ENCODE measurements at places on chromosomes 1 and 21. TPM values are rescaled to one million over a fixed set of nuclear protein-coding genes. Genes with fewer than 3 reads are reported as not detected.

DNA sequence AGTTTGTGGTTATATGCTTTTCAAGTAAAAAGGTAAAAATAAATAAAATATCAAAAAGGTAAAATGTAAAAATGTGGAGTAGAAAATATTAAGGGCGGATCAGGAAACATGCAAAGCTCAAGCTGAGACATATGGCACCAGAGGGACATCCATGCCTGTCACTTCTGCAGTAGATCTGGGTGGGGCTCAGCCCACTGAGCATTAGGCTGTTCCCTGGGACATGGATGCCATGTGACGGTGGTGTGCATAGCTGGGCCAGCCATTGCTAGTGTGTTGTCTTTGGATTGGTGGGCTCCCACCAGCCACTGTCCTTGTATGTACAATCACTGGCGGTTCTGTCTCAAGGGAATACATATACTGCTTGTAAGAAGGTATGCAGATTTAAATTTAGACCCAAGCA is 3.0 kb downstream of the TTC13 start:
- no peak for DNase-seq

GRCh38 chr1:27664291-27664690 is 7.7 kb downstream of the IFI6 start:
- DNase-seq, result no peak

DNA sequence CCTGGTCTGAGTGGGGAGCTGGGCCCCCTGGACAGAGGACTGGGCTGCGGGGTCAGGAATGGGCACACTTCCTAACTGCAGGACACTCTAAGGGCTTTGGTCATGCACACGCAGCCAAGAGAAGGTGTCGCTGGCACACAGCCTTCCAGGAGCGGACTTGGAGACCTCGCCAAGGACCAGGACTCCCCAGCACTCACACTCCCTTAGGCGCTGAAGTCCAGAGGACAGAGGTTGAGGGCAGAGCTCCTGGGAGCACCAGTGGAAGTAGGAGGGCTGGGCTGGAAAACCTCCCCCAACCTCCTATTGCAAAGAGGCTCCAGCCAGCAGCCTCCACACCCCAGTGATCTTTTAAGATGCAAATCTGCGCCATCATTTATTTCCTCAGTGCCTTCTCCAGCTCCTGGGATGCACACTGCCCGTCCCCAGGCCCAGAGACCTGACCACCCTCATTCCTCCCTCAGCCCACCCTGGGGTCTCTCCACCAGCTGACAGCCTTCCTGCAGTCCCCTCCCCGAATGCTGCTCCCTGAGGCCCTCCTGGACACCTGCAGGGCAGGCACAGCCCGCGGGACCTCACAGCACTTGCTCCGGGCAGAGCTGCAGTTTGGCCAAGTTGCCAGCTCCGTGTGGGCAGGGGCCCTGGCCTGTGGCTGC is 3.0 kb downstream of the TSPEAR start:
- peak; percentile 55 for DNase-seq

- no peak for DNase-seq
Measured at GRCh38 chr1:33097137-33097611, 16.2 kb downstream of the AZIN2 start.

DNA sequence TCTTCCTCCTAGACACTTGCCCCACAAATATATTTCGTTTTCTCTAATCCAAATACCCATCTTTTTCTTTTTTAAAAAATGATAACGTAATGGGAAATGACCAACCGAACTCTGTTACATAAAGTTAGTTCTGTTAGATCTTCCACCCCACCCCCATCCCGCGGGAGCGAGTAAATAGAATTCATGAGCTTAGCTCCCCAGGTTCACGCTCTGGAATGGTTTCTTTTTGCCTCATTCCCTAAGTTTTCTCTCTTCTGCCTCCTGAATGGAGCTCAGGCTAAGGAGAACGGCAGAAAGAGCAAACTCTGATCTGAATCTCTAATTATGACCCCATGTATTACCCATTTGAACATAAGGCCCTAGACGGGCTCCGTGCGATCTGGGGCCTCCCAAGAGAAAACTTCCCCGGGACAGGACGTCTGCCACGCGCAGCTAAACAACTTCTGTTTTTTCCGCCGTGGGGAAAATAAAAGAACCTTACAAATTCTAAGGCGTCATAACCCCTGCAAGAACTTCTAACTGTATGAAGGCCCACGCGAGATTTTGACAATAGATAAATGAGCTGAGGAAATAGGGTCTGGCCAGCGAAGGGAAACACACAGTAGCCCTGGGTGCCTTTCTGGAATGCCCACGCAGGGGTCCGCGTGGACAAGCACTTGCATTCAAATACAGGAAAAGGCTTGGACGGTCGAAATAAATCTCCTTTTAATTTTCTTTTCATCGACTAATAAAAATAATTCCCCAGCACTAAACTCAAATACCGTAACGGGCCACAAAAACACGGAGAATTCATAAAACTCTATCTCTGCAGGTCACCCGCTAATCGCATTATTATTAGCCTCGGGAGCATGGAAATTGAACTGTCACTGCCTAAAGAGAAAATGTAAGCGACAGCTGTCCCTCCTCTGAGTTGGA is 2.2 kb downstream of the TBX15 start:
- no peak for DNase-seq

GRCh38 chr1:93681101-93681988 is at the start of gene BCAR3:
Gene BCAR3 (minus strand): TSS chr1:93681837. CDS start chr1:93674930, 6,907 bp downstream.
- peak; percentile 83 for DNase-seq

GRCh38 chr1:233790121-233790520 is 114.4 kb upstream of the SLC35F3 start:
- DNase-seq, result no peak

Gene PPM1J
- 5.1 TPM for total RNA-seq

Measured in left cardiac atrium (tissue), 4 donors.